ENCODE measurements at places on chromosomes 4 and X.

- no peak for DNase-seq
Measured at GRCh38 chr4:159791334-159791733, 688.5 kb downstream of the RAPGEF2 start.

- DNase-seq, result no peak
Measured at GRCh38 chr4:40710484-40711254, 39.1 kb upstream of the NSUN7 start.

- no peak for DNase-seq
Measured at GRCh38 chrX:16702700-16703599, 9.5 kb downstream of the CTPS2 start.

DNA sequence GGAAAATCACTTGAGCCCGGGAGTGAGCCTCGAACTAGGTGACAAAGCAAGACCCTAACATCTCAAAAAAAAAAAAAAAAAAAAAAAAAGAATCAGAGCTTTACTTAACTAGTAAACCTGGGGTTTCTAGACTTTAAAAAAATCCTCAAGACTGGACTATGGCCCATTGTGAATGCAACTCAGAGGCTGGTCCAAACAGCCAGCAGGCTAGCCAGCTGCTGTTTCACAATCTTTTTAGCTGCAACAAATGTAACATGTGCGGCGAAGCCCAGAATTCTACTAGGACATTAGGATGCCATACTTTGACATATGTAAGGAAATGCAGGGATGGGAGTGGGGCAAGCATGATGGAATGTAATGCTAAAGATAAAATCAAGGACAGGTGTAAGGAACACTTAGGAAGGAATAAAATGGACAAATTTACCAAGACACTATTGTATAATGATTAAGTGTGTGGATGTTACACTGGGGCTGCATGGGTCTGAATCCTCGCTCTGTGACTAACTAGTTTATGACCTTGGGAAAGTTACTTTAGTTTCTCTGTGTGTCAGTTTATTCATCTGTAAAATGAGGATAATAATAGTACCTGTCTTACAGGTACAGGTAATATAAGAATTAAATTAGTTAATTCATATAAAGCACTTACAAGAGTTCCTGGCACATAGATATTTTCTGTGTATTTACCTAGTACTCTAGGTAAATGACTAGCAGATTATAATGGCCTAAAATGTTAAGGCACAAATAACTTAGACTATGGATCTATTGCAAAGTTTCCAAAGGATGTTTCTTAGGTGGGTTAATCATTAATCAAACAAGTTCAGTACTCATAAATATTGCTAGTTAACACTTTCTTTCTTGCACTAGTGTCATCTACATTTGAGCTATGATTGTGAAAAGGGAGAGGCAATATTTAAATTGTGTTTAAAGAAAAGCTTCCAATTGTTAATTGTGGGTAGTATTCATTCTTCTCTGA, 49.5 kb downstream of the HELQ start:
- DNase-seq, result no peak

- no peak for DNase-seq
Measured at GRCh38 chrX:1025413-1025812, 187.0 kb downstream of the CRLF2 start.

DNA sequence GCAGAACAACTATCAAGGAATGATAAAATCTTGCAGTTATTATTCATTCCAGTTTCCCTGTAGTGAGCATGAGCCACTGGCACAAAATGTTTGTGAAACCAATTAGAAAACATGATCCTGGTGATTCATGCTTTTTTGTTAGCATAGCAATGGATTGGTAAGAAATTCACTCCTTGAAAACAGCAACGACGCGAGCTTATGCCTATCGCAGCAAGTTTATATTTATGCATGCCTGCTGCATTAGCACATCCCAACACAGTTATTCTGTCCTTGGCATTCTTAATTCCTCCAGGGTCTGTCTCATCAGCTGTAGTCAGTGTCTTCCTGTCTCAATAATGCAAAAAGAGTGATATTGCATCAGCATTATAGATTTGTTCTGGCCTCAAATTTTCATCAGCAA, 975.9 kb downstream of the STIM2 start:
- DNase-seq, result no peak

DNA sequence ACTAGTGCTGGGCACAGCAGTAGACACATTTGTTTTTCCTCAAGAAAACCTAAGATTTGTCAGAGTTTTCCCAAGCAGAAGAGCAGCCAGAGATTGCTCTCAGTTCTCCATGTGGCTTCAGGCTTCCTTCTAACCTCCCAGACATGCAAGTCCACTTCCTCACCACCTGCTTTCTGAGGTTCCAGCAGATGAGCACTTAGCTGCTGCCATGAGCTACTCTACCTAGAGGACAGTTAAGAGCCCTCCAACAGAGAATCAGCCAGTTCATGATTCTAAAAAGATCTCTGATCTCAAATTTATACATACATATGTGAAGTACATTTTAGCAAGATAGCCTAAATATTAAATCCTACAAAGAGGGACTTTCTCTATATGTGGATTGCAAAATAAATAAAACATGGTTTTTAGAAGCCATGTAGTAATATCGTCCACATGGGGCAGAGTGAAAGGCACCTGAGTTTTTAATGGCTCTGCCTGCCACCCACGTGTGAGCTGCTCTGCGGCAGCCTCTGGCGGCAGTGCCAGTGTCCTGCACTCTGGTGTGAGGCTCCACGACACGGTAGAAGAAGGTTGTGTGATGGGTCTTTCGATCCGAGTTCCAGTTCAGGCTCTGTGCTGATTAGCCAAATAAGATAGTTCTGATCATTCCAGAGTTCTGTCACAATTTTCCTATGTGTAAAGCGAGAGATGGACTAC, 10.3 kb downstream of the CYP4V2 start:
- peak; percentile 76 for DNase-seq

- no peak for DNase-seq
Measured at GRCh38 chr4:143424276-143424675, 87.6 kb downstream of the GAB1 start.

DNA sequence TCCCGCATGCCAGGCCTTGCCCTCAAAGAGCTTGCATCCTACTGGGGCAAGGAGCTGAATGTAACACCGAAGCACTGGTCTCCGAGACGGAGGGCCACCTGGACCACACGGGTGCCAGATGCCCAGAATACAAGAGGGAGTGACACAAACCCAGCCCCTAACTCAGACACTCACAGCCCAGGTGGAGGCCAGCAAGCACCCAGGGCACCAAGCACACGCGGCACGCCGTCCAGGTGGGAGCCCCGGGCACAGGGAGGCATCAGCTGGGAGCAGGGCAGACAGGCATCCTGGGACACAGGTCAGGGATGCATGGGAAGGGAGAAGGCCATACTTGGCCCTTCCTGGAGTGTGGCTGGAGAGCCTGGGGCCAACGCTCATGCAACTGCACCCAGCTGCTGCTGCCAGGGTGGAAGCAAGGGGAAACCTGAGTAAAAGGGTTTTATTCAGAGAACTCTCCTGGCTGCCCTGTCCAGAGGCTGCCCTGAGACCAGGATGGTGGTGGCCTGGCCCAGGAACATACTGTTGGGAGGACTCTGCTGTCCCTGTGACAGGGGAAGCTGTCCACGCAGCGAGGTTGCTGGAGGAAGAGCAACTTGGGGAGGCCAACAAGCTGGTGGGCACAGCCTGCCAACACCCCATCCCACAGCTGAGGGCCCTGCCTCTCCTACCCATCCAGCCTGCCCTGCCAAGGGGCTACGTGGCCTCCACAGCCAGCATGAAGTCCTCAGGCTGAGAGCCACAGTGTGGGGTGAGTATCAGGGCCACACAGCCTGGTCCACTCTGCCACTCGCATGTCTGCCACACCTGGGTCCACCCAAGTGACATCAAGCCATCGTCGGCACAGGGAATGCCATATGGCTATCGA, 22.2 kb upstream of the PPP2R2C start:
- DNase-seq, result no peak

DNA sequence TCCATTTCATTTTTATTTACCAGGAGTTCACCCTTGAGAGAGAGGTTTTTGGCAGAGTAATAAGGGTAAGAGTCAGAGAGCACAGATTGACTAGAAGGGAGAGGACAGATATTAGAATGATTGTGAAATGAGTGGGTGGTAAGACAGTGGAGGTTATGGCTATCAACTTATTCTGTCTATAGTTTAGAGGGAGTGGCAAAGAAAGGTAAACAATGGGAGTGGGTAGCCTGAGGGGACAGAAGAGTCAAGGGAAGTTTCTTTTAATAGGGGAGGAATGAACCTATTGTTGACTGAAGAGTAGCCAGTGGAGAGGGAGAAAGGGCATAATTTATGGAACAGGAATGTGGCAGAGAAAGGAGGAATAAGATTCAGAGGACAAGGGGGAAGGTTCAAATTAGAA, 186.5 kb upstream of the NRK start:
- DNase-seq, result peak; percentile 13
